ENCODE measurements at places on chromosomes 1 and 21.

- peak; percentile 30 for DNase-seq
Observed at GRCh38 chr1:236685917-236686814, at the start of gene ACTN2. Gene ACTN2 (plus strand): TSS chr1:236686499. CDS start chr1:236686674, 175 bp downstream.

GRCh38 chr21:21929789-21930188 is 931.6 kb downstream of the NCAM2 start:
- DNase-seq: no peak

- no peak for DNase-seq
Observed at GRCh38 chr1:190001187-190001586, 476.5 kb downstream of the BRINP3 start.

DNA sequence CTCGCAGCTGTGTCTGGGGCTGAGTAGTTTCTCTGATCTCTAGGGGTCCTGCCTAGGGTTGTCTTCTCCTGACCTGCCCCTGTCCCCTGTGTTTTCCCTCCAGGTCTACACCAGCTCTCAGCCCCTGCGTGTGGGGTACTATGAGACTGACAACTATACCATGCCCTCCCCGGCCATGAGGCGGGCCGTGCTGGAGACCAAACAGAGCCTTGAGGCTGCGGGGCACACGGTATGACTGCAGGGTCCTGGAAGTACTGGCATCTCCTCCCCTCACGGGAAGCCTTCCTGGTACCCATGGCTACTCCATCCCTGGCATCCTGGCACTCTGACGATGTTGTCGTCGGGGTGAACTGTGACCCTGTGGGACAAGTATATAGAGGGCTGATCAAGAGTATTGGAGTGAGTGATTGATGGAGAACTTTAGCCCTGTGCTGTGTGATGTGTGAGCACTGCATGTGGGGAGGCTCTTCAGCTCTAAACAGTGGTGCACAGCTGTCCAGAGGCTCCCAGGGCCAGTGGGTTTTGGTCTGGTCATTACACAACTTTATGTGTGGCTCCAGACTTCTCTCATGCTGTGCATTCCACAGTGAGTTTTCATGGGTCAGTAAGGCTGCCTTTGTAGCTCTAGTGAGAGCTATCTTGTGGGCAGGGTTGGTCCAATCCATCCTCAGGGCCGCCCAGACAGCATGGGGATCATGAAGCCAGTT is 14.4 kb downstream of the FAAH start:
- no peak for DNase-seq

DNA sequence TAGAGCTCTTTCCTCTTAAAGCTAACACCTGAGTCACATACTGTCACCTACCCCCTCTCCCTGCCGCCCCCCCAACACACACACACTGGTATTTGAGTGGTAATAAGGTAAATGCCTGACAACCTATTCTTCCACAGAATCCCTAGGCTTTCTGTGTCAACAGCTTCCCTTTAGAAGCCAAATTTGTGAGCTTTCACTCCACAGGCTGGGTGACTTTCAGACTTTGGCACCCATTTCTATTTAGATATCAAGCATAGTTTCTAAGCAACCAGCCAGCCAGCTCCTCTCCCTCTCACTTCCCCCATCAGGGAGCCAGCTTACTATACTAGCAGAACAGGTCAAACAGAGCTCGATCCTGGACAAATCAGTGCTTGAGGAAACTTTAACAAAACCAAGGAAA is 3.2 kb upstream of the C1orf74 start:
- DNase-seq: no peak

- no peak for DNase-seq
Observed at GRCh38 chr1:230839173-230839572, 29.1 kb downstream of the C1orf198 start.

- DNase-seq: no peak
Observed at GRCh38 chr1:215475796-215476481, 91.2 kb upstream of the KCTD3 start.

DNA sequence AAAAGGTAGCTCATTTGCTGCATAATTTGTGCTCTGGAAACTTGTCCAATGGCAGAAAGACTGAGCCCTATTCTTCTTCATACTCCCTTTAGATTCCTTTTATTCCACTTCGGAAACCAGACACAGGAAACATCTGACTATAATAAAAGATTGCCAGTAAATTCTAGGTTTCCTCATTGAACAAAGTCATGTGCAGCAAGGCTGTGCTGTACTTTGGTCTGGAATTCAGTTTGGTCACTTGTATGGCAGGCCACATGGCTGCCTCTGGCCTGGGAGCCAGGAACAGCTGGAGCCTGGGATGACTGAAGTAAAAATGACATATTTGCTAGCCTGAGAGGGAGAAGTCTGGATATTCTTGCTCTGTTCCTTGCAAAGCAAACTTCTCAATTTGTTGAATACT is 79.6 kb downstream of the ST3GAL3 start:
- no peak for DNase-seq
